ENCODE measurements at places on chromosomes 4 and X.
A peak's percentile ranks its signal among the peaks of the same experiment; 100 is the strongest.

DNA sequence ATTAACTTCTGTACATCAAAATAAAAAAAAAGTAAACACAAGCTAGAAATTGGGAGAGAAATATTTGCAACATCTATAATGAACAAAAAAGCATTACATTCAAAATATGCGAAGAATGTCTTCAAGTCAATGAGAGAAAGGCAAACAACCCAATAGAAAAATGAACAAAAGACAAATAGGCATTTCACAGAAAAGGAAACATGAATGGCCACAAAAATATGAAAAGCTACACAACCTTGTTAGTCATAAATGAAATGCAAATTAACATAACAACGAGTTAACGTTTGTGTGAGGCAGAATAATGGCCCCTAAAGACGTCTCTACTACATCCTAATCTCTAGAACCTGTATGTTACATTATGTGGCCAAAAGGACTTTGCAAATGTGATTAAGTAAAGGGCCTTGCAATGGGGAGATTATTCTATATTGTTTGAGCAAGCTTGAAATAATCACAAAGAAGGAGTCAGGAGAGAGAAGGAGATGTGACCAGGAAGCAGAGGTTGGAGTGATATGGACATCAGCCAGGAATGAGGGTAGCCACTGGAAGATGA lies 86.8 kb downstream of the WDFY3 start:
- no peak for DNase-seq

DNA sequence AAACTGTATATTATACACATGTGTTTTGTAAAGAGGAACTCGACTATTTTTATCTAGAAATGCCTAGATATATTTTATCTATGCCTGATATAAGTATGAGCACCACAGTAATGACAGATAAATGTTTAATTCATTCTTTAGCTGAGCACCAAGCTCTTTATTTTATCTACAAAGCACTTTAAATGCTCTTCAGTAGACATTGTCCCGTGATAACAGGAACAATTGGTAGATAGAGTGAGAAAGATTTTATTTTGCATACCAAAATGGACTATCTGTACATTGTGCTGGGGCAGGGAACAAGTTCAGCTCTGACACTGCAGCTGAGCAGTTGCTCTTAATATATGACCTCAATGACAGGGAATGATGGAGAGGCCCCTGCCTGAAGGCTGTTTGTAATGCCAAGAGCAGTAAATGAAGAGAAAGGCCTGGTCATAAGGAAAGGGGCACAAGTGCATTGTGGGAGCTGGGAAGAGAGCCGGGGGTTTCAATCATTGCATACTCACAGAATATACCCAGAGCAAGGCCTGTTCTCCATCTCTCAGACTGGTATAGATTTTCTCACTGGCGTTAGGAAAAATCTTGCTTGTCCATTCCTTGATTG lies 57.3 kb downstream of the SEPTIN11 start:
- no peak for DNase-seq

DNA sequence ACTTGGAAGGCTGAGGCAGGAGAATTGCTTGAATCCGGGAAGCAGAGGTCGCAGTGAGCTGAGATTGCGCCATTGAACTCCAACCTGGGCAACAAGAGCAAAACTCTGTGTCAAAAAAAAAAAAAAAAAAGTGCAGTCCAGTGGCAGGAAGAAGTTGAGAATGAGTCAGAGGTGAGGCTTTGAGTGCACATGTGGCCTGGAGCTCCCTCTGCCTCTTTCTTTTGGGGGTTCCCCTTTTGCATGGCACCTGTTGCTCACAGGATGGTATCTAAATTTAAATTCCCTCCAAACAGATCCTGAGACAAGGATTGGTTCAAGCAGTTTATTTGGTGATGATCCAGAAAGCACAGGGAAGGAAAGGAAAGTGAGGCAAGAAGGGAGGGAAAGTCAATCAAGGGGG lies 151.4 kb upstream of the STX18 start:
- DNase-seq: no peak

DNA sequence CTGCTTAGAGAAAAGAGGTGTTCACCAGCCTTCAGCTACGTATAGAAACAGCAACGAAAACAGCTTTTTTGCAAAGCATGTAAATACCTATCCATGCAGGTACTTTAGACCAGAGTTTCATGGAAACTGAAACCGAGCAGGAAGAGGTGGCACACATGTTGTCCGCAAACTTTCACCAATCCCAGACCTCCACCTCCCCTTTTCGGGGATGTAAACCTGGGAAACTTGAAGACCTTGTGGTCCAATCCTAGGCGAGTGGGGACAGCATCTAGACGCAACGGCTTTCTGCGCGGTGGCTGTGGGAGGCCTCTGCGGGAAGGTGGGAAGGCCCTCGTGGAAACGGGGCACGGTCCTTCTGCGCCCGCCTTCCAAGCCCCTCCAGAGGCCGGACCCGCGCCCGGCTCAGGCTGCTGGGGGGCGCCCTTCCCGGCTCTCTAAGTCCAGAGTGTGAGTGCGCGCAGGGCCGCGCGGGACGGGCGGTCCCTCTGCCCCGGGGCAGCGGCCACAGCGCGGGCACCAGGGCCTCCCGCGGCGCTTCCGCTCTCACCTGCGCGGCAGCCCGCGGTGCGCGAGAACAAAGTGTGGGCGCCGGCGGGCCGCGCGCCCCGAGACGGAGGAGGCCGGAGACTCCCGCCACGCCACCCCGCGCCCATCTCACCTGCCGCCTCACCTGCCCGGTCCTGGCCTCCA lies 830 bp upstream of the SHROOM2 start:
- DNase-seq: no peak

GRCh38 chr4:2798399-2799223 lies 5.7 kb downstream of the SH3BP2 start:
- DNase-seq: peak; percentile 40

DNA sequence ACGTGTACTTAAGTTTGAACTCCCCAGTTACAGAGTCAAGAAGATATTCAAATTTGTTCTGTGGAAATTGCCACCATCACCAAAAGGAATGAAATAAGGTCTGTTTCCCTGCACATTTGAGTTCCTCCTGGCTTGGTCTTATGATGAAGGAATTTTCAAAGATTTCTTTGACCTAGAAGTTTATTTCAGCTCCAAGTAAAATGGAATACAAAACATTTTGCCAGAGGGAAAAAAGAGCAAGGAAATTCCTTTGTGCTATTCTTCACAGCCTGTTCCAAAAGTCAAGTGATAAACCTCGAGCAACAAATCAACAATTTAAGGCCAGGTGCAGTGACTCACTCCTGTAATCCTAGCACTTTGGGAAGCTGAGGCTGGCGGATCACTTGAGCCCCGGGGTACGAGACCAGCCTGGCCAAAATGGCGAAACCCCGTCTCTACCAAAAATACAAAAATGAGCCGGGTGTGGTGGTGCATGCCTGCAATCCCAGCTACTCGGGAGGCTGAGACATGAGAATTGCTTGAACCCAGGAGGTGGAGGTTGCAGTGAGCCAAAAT lies 3.4 kb downstream of the NKRF start:
- no peak for DNase-seq

GRCh38 chr4:8608714-8609391 lies 16.3 kb downstream of the CPZ start:
- DNase-seq: no peak

DNA sequence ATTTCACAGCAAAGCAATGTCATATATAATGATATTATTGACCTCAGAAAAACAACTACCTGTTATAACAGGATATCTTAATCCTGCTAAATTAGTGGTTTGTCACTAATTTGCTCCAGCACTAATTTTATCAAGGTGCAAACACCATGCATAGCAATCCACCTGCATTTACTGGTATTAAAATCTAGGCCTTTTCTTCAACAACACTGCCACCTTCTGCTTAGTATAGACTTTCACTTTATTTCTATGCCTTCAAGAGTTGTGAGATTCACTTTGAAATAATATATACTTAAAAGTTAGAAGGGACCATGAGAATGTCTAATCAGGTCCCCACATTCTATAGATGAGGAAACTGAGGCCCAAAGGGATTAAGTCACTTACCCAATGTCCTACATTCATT lies 82.1 kb upstream of the IQCM start:
- DNase-seq: no peak

- no peak for DNase-seq
These were observed 52.8 kb downstream of the PRDM5 start for GRCh38 chr4:120869613-120870278.

DNA sequence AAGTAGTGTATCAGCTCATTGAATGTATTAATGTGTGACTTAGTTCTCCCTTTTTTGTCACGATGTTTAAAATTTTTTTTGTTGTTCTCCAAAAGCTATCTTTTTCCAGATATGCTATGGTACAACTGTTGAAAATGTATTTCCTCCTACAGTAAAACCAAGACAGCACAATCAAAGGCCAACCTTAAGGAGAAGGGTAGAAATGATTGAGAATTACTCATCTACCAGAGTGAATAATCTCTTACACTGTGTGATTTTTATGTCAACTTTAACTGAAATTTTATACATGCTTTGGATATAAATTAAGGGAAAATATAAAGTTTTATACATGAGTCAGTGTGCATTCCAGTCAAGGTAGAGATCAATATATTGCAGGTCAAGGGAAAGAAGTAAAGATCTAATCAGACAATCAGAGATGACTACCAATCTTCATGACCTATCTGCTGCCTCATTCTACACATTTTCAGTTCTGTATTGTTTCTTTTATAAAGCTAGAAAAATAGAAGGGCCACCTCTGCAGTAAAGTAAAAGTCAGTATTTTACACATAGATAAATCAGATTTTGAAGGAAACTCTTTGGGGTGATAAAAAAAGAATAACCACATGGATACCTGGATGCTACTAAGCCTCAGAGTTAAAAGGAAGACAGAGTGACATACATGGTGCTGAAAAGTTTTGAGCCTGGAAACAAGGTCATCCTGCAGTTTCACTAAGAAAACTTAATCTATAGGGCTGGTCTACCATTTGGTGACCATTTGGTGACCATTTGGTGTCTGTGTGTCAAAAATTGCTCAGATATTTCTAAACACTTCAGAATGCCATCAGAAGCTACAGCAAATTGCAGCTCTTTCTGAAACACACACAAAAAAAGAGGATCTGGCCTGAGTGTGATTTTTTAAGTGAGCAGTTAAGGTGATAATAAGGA lies 1.6 kb downstream of the FAM13A start:
- no peak for DNase-seq

DNA sequence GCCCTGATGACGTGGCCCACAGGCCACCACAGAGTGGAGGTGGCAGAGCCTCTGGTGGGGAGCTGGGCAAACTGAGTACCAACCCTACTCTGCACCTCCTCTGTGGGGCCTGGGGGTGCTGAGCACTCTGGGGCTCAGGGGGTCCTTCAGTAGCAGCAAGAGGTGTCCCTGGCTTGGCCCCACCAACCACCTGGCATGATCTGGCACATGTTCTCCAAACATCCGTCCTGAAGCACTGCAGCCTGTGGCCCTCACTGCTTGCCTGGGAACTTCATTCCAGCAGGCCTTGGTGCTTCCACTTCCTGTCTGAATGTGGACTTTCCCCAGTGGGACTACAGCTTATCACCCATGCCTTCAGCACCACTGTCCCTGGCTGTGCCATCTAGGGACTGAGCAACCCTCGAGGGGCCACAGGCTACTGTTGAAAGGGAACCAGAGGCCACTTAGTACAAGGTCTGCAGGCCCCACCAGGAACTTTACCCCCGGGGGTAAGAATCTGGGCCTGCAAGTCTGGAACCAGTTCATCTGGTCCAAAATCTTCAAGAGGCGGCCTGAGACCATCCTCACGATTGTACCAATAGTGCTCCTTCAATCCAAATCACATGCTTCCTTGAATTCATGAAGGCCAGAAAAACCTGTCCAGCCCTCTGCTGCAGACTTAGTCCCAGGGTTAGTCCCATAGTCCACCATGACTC lies 13.2 kb downstream of the TNIP2 start:
- DNase-seq: no peak

- no peak for DNase-seq
These were observed 36.9 kb upstream of the ATOH1 start for GRCh38 chr4:93791570-93792195.

- no peak for DNase-seq
These were observed 40.5 kb downstream of the TSPAN7 start for GRCh38 chrX:38601866-38602265.

GRCh38 chr4:105106426-105106825 lies 40.2 kb upstream of the TET2 start:
- no peak for DNase-seq
